GM12865 (cell line): ENCODE measurements at places on chromosomes 12 and 14.

- no peak for DNase-seq
Measured at GRCh38 chr12:5768581-5769196, 176.4 kb downstream of the ANO2 start.

GRCh38 chr14:70955543-70956480 is 48.6 kb downstream of the PCNX1 start:
- DNase-seq = peak; percentile 63

DNA sequence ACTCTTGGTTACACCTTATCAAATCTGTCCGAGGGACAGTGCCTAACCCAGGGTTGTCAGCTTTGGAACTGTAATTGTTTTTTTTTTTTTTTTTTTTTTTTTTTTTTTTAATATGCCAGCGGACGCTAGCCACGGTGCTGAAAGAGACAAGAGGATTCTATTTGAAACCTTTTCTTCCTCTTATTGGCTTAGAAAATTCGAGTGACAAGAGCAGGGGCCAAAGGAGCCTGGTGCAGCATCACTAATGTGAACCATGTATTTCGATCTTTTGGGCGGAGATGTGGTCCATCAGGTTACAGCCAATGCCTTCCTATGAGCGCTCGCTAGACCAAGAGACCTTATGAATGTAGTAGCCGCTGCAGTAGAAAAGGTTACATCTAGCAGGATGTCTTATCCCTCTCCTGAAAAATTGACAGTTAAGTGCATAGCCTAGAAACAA is 922 bp downstream of the PTPRR start:
- no peak for DNase-seq

GRCh38 chr12:97951717-97952116 is 489.1 kb downstream of the RMST start:
- DNase-seq = no peak

GRCh38 chr14:75520852-75521251 is 1.4 kb upstream of the BATF start:
- DNase-seq = no peak

GRCh38 chr12:47616440-47616839 is 89.4 kb downstream of the RPAP3 start:
- no peak for DNase-seq
